Globus pallidus (tissue), 1 donor: ENCODE measurements at places on chromosomes 4 and X.
A peak's percentile ranks its signal among the peaks of the same experiment; 100 is the strongest.

DNA sequence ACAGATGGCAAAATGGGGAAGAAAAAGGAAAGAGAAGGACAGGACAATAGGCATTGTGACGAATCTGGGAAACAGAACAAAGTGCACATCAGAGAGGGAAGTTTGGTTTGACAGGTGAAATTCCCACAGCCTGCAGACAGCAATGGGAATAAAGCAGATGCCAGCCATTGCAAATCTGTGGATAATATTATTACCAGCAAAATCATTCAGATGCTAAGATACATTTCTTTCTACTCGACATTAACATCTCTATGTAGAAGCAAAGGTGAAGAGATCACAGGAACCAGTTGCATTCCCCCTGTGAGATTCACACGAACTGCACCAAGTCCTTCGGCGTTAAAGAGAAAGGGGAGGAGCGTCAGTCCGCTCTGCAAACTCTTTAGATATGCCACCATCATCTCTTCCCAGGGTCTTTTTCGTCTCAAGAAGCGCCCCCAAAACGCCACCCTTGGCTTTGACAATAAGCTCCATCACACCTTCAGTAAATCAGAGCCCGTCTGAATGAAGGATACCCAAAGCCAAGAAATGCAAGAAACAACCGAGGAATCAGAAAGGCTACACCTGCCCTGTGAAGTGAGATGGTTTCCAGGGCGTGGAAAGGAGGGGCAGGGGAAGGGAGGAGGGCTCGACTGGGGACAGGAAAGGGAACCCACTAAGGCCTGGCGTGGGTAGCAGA, 1.9 kb downstream of the NEUROG2 start:
- DNase-seq, result no peak

GRCh38 chr4:16122784-16123183, 39.0 kb upstream of the PROM1 start:
- no peak for DNase-seq

- DNase-seq, result no peak
These were observed 6.3 kb downstream of the PSAPL1 start for GRCh38 chr4:7428261-7429068.

GRCh38 chrX:40105835-40106675, 8.3 kb upstream of the BCOR start:
- peak; percentile 73 for DNase-seq

DNA sequence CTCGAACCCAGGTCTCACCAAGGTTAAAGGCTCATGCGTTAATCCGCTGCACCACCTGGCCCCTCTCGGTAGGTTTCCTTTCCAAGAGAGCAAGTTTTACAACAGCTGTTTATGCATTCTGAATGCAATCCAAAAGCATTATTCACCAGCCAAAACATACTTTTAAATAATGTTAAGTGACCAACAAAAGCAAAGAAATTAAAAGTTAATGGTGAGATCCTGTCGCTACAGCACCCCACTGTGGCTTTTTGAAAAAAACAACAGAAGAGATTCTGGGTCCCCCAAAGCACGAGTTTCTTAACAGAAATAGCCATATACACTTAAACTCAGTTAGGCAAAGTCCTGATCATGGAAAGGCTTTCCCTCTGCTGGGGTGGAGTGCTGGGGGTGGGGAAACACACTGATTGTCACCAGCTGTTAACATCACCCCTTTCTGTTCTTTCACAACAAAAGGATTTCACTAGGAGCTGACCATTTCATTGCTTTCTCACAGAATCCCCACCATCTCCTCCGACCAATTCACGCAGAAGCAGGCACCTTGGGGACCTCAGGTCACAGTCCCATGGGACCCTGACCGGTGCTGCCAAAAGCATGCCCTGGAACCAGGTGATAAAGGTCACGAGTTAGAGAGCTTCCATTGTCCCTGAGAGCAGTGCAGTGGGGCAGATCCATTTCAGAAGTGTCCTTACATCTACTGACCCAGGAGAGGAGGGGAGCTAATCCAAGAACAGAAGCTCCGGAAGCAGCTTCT, 51.2 kb downstream of the ZNF827 start:
- DNase-seq, result no peak

GRCh38 chr4:15832523-15833451, 54.7 kb downstream of the CD38 start:
- no peak for DNase-seq

DNA sequence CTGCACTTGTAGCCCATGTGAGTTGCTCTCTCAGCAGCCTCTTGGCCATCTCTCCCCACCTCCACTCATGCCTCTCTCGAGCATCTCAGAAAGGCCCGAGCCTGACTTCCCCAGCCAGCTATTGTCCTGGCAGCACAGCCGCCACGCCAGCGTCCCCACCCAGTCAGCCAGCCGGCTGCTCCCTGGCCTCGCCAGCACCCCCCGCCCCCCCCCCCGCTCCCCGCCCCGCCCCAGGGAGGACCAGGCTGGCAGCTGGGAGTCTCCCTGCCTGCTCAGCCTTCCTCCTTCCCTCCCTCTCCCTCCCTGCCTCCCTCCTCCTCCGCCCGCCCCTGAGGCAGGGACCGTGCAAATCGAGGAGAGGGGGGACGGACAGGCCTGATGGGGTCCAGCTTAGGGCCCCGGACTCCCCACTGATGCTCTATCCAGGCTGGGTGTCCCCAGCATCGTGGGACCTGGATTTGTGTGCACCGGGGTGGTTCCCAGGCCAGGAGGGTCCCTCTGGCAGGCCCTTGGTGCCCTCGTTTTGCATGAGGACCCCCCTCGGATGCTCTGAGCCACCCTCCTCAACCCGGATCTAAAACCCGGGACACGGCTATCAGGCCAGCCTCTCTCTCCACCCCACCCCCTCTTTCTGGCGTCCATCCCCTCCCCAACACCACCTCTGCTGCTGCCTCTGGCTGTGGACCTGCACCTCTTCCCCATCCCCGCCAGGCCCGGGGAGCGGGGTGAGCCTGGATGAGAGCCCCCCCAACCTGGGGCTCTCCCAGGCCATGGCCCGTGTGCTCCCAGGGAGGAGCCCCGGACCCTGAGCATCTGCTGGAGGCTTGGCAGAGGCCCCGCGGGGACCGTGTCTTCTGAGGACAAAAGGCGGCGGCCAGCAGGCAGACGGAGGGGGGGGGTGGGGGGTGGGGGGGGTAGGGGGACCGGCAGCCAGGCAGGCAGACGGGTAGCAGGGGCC, at the start of gene GPR173:
TSS of gene GPR173 (plus strand) at position 621 of the 958 bp plus-strand sequence. CDS start 27,833 bp downstream, outside the sequence.
- peak; percentile 79 for DNase-seq

- no peak for DNase-seq
These were observed 109.6 kb downstream of the NHSL2 start for GRCh38 chrX:72020204-72020603.

GRCh38 chr4:184805462-184806228, 20.1 kb downstream of the ACSL1 start:
- DNase-seq, result peak; percentile 89

DNA sequence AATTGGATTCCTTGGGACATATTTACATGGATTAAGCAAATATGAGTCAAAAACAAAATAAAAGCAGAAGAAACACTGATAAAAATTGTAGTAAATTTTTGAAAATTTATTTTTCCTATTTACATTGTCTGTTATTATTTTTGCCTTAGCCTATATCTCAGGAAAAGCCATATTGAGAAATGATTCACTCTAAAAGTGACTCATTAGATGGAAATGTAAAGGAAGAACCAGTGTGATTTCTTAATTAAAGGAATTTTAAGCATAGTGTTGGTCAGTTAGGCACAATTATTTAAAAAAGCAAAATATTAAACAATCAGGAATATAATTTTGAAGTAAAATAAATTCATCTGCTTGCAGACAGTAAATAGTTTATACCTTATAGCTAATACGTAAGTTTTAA, 167.4 kb upstream of the NAP1L5 start:
- no peak for DNase-seq

- peak; percentile 1 for DNase-seq
These were observed at the start of gene EXOC1L for GRCh38 chr4:55819634-55820033. TSS of gene EXOC1L (plus strand) at chr4:55819790. CDS start at chr4:55820027, 237 bp downstream.

- DNase-seq, result no peak
These were observed 417.7 kb upstream of the GALNT7 start for GRCh38 chr4:172750910-172751309.

GRCh38 chr4:7254736-7255487, 62.6 kb downstream of the SORCS2 start:
- DNase-seq, result no peak

DNA sequence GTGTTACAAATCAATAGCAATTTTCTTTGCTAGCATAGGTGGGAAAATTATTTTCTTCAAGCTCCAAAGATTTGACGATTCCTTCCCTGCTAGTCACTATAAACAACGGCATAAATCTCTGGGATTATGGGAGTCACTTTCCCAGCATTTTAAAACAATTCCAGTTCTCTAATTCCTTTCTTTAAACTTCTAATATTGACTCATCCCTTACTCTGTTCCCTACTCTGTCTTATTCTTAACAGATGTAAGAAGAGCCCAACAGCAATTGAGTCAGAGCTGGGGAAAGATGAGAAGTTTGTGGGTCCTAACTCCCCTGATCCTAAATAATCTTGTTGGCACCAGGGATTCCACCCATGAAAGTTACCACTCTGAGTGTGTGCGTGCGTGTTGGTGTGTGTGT, 47.4 kb upstream of the IL21 start:
- DNase-seq, result no peak

DNA sequence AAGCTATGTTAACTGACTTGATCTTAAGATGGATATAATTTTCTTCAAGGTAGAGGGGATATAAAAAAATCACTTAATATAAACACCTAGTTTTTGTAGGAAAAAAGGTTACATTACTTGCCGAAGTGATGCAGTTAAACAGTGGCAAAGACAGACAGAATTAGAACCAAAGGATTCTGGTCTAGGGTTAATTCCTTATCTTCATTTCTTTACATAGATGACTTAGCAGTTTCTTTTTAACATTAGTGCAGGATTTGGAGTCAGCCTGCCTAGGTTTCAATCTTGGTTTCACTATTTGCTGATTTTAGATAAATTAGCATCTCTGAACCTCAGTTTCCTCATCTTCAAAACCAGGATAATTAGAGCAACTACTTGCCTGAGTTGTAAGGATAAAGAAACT, 14.3 kb downstream of the ZAR1 start:
- no peak for DNase-seq

- DNase-seq, result no peak
These were observed 44.5 kb downstream of the SLC2A9 start for GRCh38 chr4:9976781-9977180.

- no peak for DNase-seq
These were observed 119.8 kb upstream of the TEX13D start for GRCh38 chrX:124212622-124213021.

DNA sequence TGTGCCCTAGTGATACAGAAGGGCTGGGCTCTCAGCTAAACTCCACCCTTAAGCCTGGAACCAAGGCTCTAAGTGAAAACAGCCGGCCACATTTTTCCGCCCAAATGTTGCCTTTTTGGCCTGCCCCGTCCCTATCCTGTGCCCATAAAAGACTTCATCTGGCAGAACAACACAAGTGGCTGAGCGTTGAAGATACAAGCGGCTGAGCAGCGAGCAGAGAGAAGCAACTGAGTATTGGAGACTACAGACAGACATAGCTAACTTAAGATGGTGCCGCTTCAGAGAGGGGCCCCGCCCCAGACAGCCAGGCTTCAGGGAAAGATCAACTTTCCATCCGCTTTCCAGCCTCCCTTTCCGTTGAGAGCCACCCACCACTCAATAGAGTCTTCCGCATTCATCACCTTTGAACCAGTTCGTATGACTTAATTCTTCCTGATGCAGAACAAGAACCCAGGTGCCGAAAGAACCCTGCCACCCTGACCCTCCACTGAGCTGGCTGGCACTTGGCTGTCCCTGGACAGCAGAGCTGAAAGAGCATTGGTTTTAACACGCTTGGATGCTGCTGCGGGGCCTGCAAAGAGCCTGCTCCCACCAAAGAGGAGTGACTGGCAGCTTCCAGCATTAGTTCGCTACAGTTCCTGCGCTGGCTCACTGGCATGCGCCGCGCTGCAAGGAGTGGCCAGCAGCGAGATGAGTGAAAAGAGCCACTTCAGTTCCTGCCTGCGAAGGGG, 853.2 kb upstream of the INTU start:
- no peak for DNase-seq

- no peak for DNase-seq
These were observed 1.3 kb downstream of the IL21 start for GRCh38 chr4:122619611-122620010.

GRCh38 chr4:112222219-112222955, 9.2 kb upstream of the AP1AR start:
- DNase-seq, result no peak

GRCh38 chr4:85826060-85826678, 351.2 kb downstream of the ARHGAP24 start:
- peak; percentile 33 for DNase-seq

DNA sequence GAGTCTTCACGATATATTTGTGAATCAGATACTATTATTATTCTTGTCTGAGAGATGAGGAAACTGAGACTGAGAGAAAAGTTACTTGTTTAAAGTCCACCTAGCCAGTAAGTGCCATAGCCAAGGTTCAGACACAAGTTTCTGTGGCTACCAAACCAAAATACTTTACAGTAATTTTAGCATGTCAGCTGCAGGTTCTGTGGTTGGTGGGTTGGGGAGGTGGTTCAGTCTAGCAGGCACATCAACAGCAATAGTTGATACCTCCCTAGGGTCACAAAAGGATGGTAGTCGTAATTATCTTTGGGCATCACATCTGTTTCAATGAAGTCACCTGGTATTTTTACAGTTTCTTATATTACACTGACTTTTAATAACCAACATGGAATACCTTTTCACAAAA, 35.6 kb upstream of the EDA2R start:
- DNase-seq, result no peak

DNA sequence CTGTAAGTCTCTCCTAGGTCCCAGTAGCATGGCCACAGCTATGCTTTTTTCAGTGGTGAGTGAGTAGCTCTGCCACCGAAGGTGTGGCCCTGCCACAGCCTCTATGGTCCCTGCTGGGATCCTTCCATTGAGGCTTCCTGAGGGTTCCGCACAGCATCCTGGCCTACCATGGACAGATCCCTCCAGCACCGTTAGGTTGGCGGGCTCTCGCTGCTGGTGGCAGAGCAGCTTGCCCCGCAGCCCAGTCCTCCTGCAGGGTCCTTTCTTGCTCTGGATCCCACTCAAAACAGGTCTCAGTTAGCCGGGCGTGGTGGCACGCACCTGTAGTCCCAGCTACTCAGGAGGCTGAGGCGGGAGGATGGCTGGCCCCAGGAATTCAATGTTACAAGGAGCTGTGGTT, 2.4 kb upstream of the PDZD4 start:
- DNase-seq, result no peak
